Naive thymus-derived CD8-positive, alpha-beta T cell (primary cell): ENCODE measurements at places on chromosomes 3 and 15.

GRCh38 chr3:160554980-160555379 lies 10.4 kb downstream of the KPNA4 start:
- no peak for DNase-seq

DNA sequence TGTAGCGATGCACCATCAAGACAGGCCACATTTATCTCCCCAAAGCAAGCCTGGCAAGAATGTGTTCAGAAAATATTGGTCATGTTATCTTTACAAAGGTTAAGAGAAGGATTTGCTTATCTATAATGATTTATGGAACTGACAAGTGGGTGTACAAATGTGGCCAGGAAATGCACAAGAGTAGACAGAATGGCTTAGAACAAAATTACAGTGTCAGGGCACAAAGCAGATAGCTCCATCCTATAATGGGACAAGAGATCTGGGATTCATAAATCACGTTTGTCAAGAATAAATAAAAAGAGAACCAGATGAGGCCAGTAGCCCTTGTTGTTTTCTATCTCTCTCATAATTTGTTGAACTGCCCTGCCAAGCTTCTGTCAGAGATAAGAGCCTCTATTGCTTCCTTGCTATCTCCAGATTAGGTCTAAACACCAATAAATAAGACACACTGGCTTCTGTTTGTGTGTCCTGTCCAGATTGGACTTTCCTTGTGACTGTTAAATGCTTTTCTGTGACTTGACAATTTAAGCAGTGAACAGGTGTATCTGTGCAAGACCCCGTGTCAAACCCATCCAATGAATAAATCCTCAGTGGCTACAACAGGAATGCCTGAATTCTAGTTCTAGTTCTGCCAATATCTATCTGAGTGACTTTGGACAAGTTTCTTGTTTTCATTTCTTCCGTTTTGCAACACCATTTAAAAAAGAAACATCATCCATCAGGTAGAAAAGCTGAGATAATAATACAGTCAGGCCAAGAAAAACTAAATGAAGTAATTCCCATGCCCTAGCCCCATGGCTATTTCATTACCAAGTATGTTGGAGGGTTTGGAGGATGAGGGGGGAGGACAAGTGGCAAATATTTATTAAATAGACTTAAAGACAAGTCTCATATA lies 157.2 kb downstream of the DCLK3 start:
- DNase-seq: no peak

DNA sequence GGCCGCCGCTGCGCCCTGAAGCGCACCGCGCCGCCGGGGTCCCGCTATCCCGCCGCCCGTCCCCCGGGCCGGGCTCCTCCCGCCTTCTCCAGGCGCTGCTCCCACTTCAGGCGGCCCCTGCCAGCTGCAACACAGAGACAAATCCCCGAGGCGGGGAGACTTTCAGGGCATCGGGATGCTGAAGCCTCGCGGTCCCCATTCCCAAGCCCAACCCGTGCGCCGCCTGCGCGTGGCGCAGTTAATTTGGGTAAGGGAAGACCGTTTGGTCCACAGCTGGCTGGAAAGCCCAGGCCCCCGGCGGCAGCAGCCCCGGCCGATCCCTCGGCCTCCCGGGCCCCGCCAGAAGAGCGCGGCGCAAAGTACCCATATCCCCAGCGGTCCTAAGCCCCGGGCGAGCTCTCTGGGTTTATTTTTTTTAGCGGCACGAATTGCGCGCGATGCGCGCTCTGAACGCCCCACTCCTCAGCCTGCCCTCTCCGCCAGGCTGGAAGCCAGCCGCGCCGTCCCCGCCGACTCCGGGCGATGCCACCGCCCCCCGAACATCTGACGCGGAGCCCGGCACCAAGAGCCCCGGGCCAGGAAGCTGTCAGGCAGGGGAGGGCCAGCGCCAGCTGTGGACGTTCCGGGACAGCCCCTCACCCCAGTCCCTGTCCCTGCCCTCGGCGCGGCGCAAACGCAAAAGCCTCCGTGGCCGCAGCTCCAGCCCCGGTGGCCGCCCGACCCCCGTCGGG lies 517 bp downstream of the FBN1 start:
- DNase-seq: no peak

- DNase-seq: no peak
These were observed 699.5 kb upstream of the NAALADL2 start for GRCh38 chr3:174159604-174160003.

- DNase-seq: no peak
These were observed 19.5 kb upstream of the FANCD2 start for GRCh38 chr3:10006762-10007090.

- peak; percentile 76 for DNase-seq
These were observed 18.4 kb downstream of the CCK start for GRCh38 chr3:42247576-42248027.

DNA sequence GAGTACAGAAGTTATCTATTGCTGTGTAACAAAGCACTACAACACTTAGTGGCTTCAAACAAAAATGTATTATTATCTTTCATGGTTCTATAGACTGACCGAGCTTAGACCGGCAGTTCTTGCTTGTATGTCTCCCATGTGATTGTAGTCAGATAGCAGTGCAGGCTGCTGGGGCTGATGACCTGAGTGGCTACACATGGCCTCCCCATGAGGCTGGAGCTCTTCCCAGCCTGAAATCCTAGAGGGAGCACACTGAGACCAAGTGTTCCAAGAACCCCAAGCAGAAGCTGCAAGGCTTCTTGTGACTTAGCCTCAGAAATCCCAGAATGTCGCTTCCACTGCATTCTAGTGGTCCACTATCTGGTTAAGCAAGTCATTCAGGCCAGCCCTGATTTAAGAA lies 141.2 kb upstream of the TLE3 start:
- no peak for DNase-seq

DNA sequence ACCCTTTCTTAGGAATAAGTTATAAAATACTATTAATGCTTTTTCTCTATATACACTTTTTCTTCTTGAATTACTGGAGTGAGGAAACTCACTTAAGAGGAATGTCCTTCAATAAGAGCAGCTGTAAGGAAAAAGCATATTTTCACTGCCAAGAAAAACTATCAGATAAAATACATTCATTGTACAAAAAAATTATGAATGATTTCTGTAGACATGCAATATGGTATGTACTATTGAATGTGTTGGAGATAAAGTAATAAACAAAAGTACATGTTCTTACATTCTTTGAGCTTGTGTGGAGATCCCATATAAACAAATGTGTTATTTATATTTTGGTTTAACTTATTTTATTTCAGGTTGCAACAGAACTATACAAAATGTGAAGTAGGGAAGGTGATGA lies 241.0 kb upstream of the ZNF717 start:
- DNase-seq: no peak

DNA sequence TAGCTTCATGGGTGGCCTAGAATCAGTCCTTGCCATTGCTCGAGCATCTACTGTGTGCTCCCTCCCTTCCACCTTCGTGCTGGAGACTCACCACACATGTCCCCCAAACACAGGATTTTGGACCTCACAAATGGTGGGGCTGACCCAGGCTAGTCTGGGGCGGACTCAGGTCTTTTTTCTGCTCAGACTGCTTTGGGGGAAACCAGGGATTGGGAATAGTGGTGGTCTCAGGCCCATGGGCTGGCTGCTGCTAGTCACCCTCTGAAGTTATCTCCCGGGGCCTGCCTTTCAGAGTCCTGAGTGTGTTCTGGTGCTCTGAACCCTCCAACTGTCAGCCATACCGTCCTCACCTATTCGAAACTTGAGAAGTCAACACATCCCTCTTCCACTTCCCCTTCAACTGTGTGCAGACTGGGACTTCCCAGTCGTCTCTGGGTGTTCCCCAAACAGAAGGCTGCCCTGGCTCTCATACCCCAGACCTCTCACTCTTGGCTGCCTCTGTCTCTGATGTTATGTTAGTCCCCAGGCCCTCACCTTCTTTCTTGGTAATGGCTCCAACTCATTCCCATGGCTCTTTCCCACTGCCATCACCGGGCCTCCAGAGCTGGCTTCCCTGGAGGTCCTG lies 46.0 kb downstream of the PPCDC start:
- no peak for DNase-seq

- DNase-seq: no peak
These were observed 547.6 kb downstream of the FOXP1 start for GRCh38 chr3:71035886-71036285.

- DNase-seq: no peak
These were observed 45.5 kb upstream of the CGNL1 start for GRCh38 chr15:57330619-57331340.

DNA sequence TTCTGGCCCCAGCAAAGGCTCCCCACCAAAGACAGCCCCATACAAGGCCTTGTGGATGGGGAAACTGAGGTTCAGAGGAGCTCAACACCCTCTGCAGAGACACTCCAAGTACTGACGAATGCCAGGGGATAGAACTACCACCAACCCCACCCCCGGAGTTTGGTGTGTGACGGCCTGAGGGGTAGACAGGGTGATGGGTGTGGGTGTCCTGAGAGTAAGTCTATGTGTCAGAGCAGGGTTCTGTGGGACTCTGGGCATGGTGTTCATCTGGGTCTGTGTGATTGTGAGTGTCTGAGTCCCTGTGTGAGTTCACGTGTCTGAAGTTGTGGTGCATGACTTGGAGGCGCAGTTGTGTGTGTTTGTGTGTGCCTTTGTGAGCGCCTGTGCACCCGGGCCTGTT lies 7.4 kb downstream of the PTH1R start:
- no peak for DNase-seq

DNA sequence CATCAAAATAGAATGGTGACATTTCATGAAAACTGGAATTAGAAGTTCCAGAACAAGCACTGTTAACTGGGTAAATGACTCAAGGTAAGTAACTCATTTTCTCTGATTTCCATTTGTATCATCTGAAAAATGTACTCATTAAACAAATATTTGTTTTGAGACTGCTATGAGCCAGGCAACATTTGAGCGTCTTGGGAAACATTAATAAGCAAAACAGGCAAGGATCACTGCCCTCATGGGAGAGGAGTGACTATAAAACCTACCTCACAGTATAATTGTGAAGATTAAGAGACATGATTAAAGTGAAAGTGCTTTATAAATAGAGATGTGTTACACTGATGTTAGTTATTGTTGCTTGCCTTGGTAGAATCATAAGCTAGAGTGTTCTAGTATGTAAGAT lies 711.8 kb upstream of the UBE2E2 start:
- DNase-seq: no peak

DNA sequence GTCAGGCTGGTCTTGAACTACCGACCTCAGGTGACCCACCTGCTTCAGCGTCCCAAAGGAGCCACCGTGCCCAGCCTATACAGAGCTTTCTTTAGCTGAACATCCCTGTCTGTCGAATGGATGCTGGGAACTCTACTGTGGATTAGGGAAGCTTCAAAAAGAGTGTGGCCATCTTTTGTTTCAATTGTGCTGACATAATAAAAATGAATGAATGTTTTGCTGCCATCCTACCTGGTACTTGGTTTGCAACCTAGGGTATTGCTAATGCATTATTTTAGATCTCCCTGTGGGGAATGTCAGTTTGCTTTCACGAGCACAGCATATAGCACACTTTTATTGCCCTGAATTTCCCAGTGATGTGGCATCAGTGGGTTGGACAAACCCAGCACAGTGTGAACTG lies 32.3 kb downstream of the CMTM6 start:
- DNase-seq: no peak

- no peak for DNase-seq
These were observed 104.0 kb downstream of the VGLL4 start for GRCh38 chr3:11539677-11540076.

GRCh38 chr3:128933213-128933921 lies 53.9 kb downstream of the ACAD9 start:
- DNase-seq: no peak

- no peak for DNase-seq
These were observed 24.3 kb downstream of the PLA2G4F start for GRCh38 chr15:42131826-42132806.

DNA sequence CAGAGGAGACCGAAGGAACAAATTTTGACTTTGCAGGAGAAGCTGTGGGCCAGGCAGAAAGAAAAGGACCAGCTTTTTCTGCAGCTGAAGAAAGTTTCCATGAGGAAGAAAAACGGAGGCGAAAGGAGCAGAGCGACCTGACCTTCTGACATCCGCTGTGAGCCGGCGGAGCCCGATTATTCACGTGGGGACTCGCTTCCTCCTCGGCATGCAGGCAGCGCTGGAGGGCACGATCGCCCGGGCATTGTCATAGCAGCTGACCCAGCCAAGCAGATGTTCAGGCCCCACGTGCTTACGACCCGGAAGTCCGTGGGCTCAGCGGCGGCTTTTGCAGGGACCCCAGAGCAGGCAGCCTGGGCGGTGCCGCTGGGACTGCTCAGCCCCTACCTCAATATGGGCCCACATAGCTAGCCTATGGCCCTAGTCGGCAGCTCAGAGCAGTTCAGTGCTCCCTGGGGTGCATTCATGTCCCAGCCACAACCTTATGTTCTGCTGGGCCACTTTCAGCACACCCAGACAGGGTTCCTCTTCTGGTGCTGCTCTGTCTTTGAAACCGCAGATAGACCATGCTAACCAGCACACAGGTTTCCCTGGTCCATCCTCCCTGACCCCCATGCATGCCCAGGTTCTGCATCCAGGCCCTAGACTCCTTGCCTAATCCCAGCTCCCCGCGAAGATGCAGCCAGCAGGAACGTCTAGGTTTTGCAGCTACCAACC lies 10.5 kb upstream of the EIF4A2 start:
- peak; percentile 32 for DNase-seq

DNA sequence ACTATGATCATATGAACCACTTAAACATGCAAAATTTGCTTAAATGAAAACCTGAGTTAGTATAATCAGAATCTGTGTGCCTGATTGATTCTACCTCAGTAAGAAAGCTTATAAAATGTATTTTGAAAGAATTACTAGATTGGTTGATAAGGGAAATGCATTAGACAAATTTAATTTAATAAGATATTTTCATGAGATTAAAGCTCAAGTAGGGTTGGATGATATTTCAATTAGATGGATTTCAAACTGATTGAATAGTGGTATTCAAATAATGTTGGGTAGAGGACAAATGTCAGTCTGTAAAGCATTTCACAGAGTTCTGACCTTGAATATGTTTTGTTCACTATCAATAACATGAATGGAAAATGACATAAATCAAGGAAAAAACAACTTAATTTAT lies 780.4 kb upstream of the ALCAM start:
- DNase-seq: no peak

- peak; percentile 25 for DNase-seq
These were observed 27.5 kb upstream of the MASP1 start for GRCh38 chr3:187318819-187319616.

- DNase-seq: no peak
These were observed 40.7 kb downstream of the SYN2 start for GRCh38 chr3:12044860-12045259.

DNA sequence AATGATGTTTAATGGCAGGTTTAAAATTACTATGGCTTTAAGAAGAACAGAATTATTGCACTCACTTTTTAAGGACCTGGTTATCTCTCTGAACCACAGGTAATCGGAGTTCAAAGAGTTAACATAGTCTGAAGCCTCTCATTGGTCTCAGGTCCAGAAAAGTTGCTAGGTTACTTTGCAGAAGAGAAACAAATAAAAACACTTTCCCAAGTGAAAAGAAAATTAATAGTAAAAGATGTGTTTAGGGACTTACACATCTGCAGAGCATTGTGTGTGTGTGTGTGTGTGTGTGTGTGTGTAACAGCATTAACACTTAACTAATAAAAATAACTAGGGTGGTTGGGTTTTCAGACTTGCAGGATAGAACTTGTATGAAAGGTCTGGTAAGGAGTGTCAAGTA lies 1.0 kb downstream of the MASP1 start:
- no peak for DNase-seq

- no peak for DNase-seq
These were observed 4.1 kb downstream of the XCR1 start for GRCh38 chr3:46022909-46023785.

- DNase-seq: no peak
These were observed 28.3 kb downstream of the SRP14 start for GRCh38 chr15:40010686-40011085.

- DNase-seq: no peak
These were observed 91.1 kb upstream of the RNF7 start for GRCh38 chr3:141646760-141647561.

- no peak for DNase-seq
These were observed 11.7 kb downstream of the MGA start for GRCh38 chr15:41671656-41672648.
